Brain (organoid and tissue), 16 donors: ENCODE measurements at places on chromosomes 6 and 20.

DNA sequence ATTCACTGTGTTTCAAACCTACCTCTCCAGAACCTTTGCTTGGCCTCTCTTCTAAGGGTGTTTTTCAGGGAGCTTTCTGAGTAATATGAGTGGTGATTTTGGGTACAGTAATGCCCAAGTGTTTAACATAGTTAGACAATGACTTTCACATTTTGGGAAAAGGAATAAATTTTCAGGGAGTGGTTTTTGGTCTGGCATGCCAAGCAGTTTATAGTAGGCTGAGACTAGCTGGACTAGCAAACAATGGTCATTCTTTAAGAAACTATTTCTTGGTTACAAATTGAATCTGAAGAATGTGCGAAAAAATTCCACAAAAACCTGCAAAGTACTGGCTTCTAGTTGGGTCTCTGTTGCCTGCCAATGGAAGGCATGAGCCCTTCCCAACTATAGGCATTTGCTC, 15.4 kb downstream of the FNDC1 start:
- no peak for DNase-seq

- DNase-seq, result no peak
Observed at GRCh38 chr6:144216668-144217218, 66.4 kb downstream of the STX11 start.

DNA sequence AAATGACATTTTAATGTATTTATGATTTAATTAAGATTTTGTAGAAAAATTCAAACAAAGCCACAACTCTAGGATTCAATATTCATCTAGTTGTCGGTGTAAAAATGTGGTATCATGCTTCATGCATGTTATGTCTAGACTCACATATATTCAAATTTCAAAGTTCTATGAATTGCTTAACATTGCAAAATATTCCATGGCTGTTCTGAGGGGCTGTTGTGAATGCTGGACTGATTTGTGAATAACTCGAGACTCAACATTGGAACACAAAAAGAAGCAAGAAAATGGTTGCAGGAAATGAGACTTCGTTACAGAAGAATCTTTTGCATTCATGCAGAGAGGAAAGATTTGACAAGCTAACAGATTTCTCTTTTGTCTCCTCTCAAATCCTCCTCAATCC, 705.9 kb downstream of the DHX35 start:
- no peak for DNase-seq

GRCh38 chr6:136317021-136317694, 27.5 kb upstream of the BCLAF1 start:
- DNase-seq, result peak; percentile 74

DNA sequence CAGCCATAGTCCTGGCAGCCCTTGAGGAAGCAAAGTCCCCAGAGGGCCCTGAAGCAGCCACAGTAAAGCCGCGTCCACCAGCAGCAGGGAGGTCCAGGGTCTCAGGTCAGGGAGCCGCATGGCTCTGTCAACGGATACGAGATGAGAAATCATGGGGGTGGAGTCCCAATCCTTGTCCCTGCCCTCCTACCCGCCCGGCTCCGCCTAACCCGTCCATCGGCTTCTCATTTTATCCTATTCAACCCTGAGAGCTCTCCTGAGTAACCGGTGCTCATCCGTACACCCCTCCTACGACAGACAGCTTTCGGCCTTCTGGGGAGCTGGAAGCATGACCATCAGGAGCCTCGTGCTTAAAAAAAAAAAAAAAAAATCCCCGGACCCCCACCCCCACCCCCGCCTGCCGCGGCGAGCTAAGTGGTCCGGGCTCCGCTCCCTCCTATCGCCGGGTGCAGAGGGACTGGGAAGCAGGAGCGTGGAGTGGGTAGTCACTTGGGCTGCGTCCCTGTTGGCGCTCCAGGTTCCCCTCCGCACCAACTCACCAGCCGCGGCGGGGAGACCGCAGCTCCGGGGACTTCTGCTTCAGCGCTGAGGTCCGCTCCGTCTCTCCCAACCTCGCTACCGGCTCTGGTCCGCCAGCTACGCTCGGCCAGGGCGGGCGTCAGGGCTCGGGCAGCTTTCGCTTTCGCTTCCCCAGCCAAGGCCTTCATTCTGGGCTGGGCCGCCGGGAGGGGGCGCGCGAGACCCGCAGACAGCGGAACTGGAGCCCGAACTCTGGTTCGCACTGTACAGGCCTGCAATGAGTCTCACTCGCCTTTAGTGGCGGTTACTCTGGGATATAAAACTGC, at the start of gene TAP2:
TSS of gene TAP2 (minus strand) at position 626 of the 845 bp plus-strand sequence. CDS start at position 120, 506 bp downstream.
- peak; percentile 91 for DNase-seq

DNA sequence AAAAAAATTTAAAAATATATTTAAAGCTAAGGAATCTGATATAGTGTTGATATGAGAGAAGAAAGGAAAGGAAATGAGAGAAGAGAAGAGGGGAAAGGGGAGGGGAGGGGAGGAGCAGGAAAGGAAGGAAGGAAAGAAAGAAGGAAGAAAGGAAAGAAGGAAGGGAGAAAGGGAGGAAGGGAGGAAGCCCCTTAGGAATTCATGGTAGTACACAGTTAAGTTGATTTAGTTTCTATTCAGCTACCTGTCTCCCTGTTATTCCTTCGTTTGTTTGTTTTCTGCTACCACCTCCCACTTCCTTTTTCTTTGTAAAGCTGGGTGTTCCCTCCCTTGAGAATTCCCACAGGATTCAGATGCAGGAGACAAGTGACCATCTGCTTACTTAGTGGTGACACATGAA, 1025.4 kb upstream of the FLRT3 start:
- DNase-seq, result no peak

GRCh38 chr6:87572883-87573282, 16.9 kb downstream of the RARS2 start:
- DNase-seq, result no peak

- DNase-seq, result no peak
Observed at GRCh38 chr20:38861071-38861401, 55.5 kb downstream of the PPP1R16B start.

DNA sequence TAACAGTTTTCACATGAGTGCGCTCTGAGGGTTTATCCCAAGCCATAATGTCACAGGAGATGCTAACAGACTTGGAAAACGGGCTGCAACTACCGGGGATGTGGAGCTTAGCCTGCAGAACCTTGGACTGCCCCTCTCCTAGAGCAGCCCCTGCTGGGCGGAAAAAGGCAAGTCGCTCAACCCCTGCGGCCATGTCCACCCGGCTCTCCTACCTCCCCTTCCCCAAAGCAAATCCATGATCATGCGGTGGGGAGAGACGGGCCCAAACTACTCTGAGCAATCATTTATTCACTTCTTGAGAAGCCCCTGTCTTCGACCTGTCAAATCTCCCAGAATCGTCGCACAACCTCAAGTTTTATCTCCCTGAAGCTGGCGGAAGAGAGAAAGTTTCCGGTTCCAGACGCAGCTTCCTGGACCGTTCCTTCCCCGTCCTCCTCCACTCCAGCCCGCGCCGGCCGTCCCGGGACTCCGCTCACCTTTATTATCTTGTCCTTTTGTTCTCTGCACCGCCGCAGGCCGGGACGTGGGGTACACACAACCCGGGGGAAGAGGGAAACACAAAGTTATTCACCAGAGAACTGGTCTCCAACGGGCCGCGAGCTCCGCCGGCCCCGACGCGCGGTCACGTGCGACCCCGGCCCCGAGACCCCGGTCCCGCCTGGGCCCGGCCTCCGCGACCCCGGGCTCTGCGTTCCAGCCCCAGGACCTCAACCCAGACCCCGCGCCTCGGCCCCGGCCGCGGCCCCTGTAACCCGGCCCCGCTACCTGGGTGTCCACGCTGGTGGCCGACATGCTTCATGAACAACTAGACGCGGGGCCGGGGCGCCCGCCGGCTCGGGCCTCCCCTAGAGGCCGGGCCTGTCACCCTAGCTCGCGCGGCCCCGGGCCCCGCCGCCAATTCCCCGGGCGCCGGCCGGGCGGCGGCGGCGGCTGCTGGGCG, 560 bp downstream of the YTHDF1 start:
- no peak for DNase-seq

DNA sequence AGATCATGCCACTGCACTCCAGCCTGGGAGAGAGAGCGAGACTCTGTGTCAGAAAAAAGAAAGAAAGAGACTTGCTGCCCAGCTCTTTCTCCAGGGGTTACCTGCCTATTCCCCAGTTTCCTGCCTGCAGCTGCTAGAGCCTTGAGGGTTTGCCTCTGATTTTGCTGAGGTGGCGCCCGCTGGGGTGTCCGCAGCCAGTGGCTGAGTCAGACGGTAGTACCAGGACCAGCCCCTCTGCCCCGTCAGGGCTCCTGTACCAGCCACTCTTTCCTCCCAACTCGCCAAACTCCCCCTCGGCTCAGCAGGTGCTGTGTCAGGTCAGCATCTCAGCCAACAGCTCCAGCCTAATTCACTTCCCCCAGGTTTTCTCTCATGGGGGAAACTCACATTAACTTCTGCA, 7.4 kb upstream of the LSM14B start:
- no peak for DNase-seq

- DNase-seq, result peak; percentile 82
Observed at GRCh38 chr6:3209114-3210023, 18.1 kb downstream of the TUBB2B start.

DNA sequence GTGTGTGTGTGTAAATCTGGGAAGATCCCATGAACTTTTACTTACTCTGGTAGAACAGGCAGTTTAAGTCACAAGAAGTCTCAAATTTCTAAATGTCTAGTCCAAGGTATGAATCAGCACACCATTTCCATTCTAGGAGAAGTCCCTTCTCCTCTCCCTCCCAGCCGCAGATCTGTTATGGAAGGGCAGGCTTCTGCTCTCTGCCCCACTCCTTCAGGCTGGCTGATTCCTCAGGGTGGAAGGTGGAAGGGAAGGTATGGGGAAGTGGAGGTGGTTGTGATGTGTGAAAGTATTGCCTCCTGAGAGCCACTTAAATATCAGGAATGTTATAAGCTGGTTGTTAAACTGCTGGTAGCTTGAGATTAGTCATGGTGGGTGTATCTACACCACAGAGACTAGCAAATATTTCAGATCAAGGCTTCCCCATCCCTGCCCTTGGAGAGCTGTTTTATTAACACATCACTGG, 44.5 kb upstream of the LAMA4 start:
- no peak for DNase-seq

GRCh38 chr6:129321303-129321702, 388.7 kb downstream of the ARHGAP18 start:
- no peak for DNase-seq

- no peak for DNase-seq
Observed at GRCh38 chr20:24913076-24913628, 35.9 kb upstream of the CST7 start.

- peak; percentile 23 for DNase-seq
Observed at GRCh38 chr6:129893640-129894039, 32.5 kb upstream of the TMEM244 start.

DNA sequence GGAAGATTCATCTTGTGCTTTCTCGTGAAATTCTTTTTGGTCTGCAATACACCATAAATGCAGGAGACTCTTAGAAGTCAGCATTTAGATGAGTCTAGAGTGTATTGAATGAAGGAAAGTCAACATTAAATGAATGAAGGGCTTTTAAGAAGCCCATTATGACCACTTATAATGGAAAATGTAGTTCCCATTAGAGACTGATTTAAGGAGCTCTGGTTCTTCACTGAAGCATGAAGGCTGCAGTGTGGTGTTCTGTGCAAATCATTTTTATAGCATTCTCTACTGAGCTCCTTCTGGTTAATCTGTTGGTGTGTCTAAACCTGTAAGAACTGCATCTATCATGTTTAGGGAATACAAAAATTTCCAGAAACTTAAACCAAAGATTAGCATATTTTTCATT, 19.7 kb downstream of the NCOA7 start:
- DNase-seq, result no peak

DNA sequence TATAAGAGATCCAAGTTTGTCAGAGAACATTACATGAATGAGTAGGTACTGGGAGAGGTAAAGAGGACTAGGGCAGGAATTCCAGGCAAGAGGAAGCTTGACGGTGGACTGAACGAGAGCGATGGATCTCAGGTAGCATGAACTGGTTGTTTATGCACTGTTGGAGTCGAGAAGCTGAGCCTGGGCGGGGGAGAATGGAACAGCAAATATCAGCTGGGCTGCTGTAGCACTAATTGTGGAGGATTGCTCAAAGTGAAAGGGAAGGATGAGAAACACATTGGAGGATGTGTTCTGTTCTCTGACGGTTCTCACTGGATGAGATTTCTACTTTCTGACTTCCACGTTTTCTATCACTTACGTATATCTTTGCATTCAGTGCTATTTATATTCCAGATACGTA, 164.2 kb downstream of the PHF3 start:
- DNase-seq, result no peak

DNA sequence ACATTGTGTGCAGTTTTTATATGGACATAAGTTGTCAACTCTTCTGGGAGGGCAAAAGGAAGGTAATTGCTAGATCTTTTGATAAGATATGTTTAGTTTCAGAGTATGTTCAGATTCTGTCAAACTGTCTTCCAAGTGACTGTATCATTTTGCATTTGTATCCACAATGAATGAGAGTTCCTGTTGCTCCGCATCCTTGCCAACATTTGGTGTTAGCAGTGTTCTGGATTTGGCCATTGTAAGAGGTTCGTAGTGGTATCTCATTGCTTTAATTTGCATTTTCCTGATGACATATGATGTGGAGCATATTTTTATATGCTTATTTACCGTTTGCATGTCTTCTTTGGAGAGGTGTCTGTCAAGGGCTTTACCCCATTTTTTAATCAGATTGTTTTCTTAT, 150.2 kb downstream of the CDKAL1 start:
- no peak for DNase-seq

DNA sequence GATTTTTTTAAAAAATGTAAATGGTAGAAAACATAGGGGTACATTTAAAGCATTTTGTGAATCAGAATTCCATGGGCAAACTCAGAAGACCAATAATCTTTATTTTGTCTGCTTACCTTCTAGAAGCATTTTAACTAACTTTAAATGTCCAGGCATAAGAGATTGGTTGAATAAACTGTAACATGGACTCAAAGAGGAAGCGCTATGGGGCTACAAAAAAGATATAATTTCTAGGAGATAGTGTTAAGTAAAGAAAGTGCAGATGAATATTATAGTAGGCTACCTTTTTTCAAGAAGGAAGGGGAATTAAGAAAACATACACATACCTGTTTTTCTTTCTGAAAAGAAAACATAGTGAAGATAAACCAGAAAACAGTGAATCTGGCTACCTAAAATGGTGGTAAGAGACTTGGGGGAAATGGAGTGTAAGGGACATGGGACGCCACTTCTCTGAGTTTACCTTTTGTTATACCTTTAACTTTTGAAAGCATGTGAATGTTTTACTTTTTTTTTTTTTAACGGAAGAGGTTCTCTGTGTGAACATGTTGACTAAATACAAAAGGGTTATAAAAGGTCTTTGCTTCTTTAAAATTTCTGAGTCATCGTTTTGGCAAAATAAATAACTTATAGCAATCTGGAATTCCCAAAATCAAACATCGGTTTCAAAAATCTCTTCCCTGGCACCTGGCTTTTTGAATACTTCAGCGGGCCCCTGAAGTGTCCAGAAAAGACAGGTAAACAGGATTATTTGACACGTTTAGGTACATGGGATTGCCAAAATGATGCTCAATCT, 133.4 kb downstream of the OR2B2 start:
- no peak for DNase-seq

- peak; percentile 15 for DNase-seq
Observed at GRCh38 chr6:44635486-44635885, 248.0 kb downstream of the CDC5L start.

GRCh38 chr20:42646250-42646649, 543.5 kb downstream of the PTPRT start:
- no peak for DNase-seq

GRCh38 chr20:11159728-11160127, 485.9 kb upstream of the JAG1 start:
- DNase-seq, result no peak
